ENCODE measurements at places on chromosomes 4 and X.

DNA sequence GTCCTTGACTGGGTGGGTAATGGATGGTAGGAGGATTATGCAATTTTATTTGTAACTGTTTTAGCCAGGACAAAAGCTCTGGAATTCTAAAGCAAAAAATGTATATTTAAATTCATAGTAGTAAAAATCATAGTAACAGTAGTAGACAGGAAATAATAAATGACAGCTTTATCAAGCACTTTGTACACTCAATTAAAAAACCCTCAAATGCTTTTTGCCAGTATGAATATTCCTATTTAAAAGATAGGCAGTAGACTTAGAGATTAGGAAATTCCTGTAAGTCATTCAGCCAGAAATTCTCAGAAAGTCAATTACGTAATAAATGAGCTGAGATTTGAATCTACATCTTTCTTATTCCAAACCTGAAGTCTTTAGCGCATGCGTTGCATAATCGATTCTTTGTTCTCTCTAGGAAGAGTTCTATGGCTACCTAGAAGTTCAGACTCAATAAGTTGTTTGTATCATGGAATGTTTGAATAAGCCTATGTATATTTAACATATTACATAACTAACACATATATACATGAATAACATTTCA is 2.5 kb downstream of the AADAT start:
- no peak for DNase-seq

DNA sequence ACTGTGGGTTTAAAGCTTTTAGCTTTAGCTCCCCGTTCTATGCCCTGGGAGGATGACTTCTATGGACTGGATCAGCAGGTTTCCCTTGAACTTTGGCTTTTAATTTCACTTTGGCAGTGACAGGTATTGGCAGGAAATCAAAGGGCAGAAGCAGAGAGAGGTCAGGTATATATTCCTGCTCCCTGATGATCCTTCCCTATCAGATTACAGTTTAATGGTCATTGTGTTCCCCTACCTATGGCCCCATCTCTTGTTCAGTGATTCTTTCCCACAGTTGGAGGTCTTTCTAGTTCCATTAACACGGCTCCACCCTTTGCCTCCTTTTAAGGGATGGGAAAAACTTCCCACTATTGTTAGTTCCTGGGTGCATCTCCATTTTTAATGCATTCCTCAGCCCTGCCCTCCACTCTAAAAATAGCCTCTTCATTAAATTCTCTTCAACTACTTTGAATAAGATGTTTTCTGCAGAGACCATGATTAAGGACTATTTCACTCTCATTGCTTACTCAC is 107.8 kb upstream of the TMEM47 start:
- DNase-seq: peak; percentile 73

DNA sequence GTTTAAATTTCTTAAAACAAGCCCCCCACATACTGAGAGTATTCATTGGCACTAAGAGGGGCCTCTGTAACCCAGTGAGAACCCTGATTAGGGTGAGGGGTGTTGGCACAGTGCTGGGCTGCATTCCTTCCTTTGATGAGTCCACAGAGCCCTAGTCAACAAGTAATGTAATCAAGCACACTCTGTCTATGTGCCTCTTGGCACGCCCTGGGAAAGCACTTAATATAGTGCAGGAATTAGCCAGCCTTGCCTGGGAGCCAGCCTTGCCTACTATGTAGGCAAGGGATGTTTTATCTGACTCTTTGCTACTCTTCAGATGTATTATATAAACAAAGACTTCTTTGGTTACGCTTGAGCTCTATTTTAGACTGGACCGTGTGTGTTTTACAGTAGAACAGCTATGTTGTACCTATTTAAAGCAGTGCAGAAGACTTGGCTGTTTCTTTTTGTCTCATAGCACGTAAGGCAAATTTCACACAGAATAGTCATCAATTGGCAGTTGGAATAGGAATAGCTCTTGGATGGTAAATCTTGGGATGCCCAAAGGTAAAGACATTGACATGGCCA is 64.3 kb downstream of the FRAS1 start:
- no peak for DNase-seq

DNA sequence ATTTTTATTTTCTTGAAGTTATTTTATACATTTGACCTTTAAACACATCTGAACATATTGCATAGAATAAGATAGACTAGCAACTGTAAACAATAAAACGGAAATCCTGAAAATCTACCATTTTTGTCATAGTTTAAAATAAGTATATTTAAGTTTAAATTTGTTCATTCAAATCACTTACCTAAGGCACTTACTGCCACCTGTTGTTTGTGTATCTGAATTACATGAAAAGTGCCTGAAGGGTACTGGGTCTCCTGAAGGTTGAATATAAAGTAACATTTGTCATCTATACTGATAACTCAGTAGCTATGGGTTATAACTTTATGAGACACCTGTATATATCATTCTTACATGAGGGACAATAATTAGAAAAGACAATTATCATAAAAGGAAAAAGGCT is 38.6 kb downstream of the TRPC5 start:
- DNase-seq: peak; percentile 31

DNA sequence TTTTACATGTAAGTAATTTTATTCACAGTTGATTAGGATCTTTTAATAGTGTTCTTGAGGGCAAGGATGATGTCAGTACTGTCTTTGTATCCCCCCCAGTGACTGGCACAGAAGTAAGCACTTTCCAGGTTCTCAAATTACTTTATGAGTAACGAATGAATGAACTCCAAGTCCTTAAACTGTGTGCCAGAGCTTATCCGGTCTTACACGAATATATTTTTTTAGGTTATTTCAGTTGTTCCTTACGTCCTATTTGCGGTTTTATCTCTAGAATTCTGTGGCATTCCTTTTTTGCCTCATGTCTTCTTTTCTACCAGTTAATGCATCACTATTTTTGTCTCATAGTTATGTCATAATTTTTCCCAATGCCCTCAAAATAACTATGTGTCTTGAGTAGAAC is 106.9 kb upstream of the MID1IP1 start:
- DNase-seq: no peak

GRCh38 chrX:152926279-152926678 is 28.4 kb downstream of the ZNF185 start:
- DNase-seq: peak; percentile 86

GRCh38 chr4:52606726-52607125 is 52.4 kb downstream of the USP46 start:
- DNase-seq: no peak

DNA sequence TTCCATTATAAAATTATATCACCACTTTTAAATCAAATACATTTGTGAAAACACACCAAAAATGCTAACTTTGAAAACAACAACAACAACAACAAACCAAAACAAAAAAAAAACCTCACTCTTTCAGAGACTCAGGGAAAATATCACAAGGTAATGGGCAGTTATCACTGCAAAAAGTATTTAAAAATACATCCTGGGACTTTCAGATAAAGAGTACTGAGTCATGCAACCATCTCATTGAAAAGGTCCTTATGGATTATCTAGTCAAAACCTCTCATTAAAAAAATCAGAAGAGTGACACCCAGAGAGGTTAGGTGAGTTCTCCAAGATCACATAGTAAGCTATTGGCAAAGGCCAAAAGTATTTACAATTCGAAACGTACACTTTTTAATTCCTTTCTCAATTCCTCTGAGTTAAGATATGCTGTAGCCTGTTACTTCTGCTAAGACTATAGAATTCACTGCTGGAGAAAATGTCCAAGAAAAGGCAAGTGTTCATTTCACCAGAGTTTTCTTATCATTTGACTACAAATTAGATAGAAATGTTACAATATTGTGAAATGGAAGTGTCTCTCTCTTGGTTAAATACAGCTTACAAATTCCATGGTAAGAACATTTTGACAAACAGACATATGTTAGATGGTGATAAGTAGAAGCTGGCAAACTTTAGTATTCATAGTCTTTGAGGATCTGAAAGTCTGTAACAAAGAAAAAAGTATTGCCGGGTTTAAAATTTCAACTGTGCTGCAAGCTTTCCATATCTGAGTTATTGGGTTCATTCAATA is 9.3 kb downstream of the STX18 start:
- no peak for DNase-seq

- no peak for DNase-seq
These were observed 1.5 kb downstream of the EVC start for GRCh38 chr4:5712517-5712916.

DNA sequence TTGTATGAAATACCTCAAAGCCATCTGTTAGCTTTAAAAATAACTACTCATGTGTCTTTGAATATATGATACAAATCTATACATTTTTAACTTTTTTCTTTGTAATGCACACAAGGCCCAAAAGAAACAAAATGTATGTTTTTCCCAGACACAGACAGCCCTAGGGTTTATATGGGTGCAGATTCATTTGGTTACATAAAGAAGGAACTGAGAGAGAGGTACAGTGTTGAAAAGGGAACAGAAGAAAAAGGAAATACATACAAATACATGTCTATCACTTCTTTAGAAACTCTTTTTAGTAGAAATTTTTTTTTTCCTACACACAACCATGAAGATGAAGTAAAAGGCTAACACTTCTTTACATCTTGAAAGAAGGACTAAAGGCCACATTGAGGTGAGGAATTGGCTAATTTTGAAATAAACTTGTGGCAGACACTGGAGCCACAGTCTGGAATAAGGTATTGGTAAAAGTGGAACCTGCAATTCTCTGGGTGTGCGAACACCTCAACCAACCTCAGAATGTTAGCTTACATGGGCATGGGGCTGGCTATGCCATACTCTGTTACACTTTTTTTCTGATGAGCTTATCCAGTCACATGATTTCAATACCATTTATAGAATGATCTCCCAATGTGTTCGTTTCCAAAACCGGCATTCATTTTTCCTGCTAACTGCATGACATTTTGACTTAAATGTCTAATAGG is 67.9 kb downstream of the FAM47C start:
- no peak for DNase-seq

GRCh38 chr4:128721896-128722295 is 87.6 kb upstream of the JADE1 start:
- DNase-seq: peak; percentile 27

DNA sequence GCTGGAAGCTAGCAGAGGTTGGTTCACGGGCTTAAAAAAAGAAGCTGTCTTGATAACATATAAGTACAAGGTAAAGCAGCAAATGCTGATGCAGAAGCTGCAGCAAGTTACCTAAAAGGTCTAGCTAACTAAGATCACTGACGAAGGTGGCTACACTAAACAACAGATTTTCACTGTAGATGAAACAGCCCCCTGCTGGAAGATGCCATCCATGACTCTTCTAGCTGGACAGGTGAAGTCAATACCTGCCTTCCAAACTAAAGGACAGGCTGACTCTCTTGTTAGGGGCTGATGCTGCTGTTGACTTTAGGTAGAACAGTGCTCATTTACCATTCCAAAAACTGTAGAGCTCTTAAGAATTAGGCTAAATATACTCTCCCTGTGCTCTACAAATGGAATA is 99.5 kb downstream of the FBXW7 start:
- peak; percentile 52 for DNase-seq

DNA sequence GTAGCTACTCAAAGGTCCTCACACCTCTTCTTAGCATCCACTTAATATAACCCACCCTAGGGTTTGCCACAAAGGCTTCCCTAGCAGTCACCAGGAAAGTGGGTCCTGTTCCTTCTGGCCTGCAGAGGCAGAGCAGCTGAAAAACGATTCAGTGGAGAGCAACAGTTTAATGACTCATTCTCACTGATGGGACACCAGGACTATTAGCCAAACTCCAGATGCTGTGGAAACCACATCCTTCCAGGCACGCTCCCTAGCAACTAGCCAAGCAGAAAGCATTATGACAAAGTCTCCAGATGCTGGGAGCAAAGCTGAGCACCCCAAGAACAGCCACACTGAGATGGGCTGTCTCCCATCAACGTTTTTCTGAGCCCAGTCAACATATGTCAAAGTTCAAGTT is 30.3 kb upstream of the UTP14A start:
- DNase-seq: no peak

- peak; percentile 21 for DNase-seq
These were observed 16.5 kb downstream of the RXFP1 start for GRCh38 chr4:158538176-158538575.

GRCh38 chrX:25726539-25726938 is 411.6 kb upstream of the MAGEB18 start:
- DNase-seq: peak; percentile 2

- no peak for DNase-seq
These were observed 171.6 kb downstream of the NR3C2 start for GRCh38 chr4:148270630-148271029.

DNA sequence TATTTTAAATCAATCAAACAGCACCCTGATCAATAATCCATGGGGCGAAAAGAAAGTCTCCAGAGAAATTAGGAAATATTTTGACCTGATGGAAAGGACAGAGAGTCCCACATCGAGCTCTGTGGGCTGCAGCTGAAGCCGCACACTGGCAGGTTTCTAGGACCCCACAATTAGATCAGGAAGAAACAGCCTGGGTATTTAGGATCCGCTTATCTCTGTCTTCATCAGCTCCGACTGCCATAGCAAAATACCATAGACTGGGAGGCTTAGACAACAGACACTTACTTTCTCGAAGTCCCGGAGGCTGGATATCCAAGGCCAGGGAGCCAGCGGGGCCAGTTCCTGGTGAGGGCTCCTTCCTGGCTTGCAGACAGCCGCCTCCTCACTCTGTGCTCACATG is 36.4 kb downstream of the CCNQ start:
- no peak for DNase-seq

GRCh38 chr4:5424211-5424610 is 284.1 kb downstream of the EVC2 start:
- DNase-seq: no peak
